Non-pigmented ciliary epithelial cell (primary cell): ENCODE measurements at places on chromosomes 3 and 15.

- peak; percentile 86 for DNase-seq
Measured at GRCh38 chr3:78258798-78259197, 1218.9 kb downstream of the ROBO2 start.

- no peak for DNase-seq
Measured at GRCh38 chr15:45431511-45431910, 53.2 kb upstream of the GATM start.

DNA sequence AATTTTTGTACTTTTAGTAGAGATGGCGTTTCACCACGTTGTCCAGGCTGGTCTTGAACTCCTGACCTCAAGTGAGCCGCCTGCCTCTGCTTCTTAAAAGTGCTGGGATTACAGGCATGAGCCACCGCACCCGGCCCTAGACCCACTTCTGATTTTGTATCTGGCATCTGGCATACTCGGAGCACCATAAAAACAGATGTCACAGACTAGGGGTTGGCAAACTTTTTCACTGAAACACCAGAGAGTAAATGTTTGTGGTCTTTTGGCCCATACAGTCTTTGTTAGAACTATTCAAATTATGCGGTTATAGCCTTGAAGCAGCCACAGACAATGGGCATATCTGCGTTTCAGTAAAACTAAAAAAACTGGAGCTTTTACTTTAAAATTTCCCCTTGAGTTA, 110.7 kb downstream of the TJP1 start:
- DNase-seq = no peak

- DNase-seq = peak; percentile 37
Measured at GRCh38 chr3:58564456-58565160, 12.6 kb downstream of the FAM107A start.

DNA sequence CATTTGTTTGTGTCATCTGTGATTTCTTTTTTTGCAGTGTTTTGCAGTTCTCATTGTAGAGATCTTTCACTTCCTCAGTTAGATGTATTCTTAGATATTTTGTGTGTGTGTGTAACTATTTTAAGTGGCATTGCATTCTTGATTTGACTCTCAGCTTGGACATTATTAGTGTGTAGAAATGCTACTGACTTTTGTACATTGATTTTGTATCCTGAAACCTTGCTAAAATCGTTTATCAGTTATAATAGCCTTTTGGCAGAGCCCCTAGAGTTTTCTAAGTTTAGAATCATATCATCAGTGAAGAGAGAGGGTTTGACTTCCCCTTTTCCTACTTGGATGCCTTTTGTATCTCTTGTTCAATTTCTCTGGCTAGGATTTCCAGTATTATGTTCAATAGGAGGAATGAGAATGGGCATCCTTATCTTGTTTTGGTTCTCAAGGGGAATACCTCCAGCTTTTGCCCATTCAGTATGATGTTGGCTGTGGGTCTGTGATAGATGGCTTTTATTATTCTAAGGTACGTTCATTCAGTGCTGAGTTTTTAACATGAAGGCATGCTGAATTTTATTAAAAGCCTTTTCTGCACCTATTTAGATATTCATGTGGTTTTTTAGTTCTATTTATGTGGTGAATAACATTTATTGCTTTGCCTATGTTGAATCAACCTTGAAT, 211.7 kb downstream of the MBNL1 start:
- DNase-seq = no peak

DNA sequence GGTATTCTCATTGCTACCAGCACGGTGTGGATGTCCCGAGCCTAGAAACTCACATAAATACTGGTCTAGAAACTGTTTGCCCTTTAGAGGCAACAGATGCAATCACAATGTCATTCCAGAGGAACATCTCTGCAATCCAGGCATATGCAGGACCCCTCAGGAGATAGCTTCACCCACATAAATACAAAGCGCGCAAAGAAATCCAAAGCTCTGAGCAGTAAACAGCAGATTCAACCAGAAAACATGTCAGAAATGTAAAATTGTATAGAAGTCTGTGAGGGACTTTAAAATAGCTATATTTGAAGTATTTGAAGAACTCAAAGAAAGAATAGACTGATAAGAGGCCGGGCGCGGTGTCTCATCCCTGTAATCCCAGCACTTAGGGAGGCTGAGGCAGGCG, 291.7 kb downstream of the FAM43A start:
- DNase-seq = no peak

DNA sequence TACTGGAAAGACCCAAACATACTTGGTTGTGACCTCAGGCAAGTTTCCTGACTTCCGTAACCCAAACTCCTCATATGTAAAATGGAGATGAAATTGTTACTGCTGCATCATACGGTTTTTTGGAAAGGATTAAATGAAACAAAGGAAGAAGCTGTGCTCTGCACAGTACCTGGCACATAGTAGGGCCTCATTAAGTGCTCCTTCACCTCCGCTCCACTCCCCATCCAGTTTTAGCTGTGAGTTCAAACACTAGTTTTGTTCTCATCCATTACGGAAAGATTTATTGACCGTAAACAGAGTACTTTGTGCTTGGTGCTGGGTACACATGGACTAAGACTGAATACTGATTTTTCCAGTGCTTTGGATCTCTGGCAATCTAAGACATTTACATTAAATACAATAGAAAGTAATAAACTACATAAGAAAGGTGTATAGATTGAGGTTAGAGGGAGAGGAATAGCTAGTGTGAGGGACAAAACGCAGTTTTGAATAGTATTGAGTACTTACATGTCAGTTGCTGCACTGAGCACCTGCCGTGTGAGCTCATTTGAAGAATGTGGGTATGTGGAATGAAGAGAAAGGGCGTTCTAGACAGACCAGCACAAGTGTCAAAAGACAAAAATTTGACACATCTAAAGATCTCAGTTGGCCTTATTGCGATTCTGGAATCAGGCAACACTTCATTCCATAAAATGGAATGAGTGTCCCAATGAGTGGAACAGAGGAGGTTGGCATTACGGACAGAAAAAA, 594 bp upstream of the ICE2 start:
- no peak for DNase-seq

DNA sequence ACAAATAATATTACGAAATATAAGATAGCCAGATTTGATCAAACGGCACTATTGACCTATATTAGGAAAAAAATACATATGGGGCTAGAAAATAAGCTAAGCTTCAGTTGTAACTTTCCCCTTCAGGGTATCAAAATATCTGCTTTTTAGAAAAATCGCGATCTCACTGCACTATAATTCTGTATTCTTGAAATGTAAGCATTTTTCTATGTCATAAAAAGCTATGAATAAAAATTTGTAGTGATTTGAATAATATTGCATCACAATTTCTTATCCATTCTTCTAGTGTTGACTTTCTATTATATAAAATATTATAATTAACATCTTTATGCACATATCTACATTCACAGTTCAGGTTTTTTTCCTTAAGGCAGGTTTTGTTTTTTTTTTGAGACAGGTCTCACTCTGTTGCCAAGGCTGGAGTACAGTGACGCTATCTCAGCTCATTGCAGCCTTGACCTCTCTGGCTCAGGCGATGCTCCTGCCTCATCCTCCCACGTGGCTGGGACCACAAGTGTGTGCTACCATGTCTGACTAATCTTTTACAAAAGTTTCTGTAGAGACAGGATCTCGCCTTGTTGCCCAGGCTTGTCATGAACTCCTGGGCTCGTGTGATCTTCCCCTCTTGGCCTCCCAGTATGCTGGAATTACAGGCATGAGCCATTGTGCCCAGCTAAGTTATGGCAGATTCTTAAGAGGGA, 21.6 kb downstream of the EMC4 start:
- DNase-seq = no peak

- no peak for DNase-seq
Measured at GRCh38 chr3:126888186-126888760, 94.6 kb upstream of the PLXNA1 start.
